ENCODE measurements at places on chromosomes 2 and 18.

- no peak for DNase-seq
Measured at GRCh38 chr18:69898241-69898861, 49.3 kb downstream of the CD226 start.

DNA sequence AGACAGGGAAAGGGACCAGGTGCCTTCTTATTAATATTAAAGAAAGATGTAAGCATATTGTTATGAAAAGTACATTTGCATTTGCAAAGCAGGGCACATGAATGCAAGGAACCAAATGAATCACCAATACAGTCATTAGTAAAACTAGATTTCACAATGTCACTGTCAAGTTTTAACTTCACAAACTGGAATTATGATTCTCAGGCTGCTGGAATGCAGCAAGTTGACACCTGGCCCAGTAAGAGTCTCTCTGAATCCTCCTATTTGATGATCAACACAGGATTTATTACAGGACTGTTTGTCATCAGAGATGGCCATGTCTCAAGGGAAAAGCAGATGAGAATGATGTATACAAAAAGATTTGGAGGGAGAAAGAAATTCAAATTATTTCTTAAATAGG, 72.9 kb upstream of the STK39 start:
- no peak for DNase-seq

DNA sequence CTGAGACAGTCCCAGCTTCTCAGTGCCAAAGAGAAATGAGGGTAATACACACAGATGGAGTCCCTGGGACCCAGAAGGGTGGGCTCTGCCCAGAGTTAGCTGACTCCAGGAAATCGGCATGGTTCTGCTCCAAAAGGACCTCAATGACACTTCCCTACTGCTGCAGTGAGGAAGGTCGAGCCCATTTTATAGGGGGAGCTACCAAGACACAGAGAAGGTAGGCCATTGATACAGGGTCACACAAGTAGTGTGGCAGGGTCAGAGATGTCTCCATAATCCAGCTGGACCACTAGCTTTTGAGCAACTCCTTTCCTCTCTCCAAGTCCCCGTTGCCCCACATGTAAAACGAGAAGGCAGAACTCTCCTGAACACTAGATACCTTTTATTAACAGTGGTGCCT, 276.9 kb downstream of the MYCN start:
- no peak for DNase-seq

- DNase-seq = no peak
Measured at GRCh38 chr2:143162997-143163396, 33.8 kb downstream of the ARHGAP15 start.

- DNase-seq = no peak
Measured at GRCh38 chr2:201204655-201205514, 21.9 kb downstream of the CASP10 start.

GRCh38 chr2:195531754-195532153, 125.3 kb upstream of the SLC39A10 start:
- no peak for DNase-seq

GRCh38 chr2:234411793-234412192, 85.1 kb downstream of the ARL4C start:
- DNase-seq = no peak

GRCh38 chr2:236550290-236550689, 19.3 kb upstream of the ACKR3 start:
- no peak for DNase-seq

Data from SK-N-DZ (cell line).